ENCODE measurements at places on chromosomes 16 and 17. TPM values are rescaled to one million over a fixed set of nuclear protein-coding genes. Genes with fewer than 3 reads are reported as not detected.

The GNGT2 gene
- 3.4 TPM for total RNA-seq

The CTRL gene
- total RNA-seq = 1.1 TPM

GRCh38 chr17:49231563-49231894 lies 942 bp upstream of the PHOSPHO1 start:
- no peak for DNase-seq

The C17orf50 gene
- not detected for total RNA-seq

The ICAM2 gene
- total RNA-seq = 14.8 TPM

The ZNF597 gene
- total RNA-seq = 2.3 TPM

The TMEM235 gene
- not detected for total RNA-seq

- no peak for DNase-seq
Observed at GRCh38 chr16:79419148-79419547, 181.4 kb downstream of the MAF start.

The VPS35 gene
- total RNA-seq = 100 TPM

The EFCAB13 gene
- 10.6 TPM for total RNA-seq

GRCh38 chr17:17525311-17525710 lies 29.1 kb upstream of the RASD1 start:
- peak; percentile 44 for DNase-seq

DNA sequence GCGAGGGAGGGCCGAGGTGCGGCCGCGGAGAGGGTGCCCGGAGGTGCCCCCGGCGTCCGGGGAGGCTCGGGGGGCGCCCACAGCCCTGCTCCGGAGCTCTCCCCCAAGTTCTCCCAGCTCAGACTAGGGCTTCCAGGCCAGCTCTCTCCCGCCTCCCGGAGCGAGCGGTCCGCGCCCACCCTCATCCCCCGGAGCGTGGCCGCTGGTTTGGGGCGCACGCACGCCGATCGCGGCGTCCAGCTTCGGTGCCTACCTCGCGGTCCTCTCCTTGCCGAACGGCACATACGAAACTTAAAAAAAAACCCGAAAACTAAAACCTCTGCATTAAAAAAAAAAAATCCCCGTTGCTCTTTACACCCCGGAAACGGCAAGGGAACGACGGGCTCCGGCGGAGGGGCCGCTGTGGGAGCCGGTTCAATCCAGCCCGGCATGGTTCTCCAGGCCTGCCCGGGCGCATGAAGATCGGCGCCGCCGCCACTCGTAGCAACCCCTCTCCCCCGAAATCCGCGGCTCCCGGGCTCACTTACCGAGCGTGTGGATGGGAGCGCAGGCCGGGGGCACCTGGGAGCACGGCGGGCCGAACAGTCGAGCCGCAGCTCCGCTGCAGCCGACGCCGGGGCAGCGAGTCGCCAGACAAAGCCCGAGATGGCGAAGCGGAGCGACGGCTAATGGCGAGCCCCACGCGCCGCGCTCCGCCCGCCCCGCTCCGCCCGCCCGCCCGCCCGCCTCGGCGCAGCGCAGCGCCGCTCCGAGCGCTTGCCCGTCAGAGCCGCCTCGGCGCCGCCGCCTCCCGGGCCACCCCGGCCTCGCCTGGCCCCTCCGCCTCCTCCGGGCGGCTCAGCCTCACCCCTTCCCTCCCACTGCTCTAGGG lies 973 bp upstream of the UBTF start:
- DNase-seq = peak; percentile 46

DNA sequence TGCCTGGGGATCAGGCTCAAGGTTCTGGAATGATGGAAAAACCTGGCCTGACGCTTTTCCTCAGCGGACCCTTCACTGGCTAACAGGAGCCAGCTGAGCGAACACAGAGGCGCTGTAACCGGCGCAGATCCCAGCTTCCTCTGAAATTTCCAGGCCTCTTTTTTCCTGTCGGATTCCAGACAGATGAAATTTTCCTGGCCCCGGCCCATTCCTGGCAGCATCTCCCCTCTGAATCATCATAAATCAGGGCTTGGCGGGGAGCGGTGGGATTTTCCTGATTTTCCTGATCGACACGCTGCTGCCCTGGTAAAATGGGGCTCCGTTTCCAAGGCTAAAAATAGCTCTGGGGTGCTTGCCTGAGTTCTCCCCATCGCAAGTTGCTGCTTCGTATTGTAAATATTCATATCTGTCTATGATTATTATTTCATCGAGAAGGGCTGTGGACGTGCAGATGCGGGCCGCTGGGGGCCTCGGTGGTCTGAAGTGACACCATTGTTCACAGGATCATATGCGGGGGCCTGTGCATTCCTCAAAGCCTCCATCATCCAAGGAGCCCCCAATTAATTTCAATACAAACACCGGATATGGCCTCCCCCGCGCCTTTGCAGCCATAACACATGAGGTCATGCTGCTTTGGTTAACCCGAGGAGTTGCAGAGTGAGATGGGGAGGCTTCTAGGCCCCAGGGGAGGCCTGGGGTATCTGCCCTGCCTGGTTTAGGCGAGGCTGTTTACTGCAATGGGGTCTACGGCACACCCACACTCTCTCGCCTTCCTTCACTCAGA lies 45.8 kb upstream of the ETV4 start:
- DNase-seq = peak; percentile 64

DNA sequence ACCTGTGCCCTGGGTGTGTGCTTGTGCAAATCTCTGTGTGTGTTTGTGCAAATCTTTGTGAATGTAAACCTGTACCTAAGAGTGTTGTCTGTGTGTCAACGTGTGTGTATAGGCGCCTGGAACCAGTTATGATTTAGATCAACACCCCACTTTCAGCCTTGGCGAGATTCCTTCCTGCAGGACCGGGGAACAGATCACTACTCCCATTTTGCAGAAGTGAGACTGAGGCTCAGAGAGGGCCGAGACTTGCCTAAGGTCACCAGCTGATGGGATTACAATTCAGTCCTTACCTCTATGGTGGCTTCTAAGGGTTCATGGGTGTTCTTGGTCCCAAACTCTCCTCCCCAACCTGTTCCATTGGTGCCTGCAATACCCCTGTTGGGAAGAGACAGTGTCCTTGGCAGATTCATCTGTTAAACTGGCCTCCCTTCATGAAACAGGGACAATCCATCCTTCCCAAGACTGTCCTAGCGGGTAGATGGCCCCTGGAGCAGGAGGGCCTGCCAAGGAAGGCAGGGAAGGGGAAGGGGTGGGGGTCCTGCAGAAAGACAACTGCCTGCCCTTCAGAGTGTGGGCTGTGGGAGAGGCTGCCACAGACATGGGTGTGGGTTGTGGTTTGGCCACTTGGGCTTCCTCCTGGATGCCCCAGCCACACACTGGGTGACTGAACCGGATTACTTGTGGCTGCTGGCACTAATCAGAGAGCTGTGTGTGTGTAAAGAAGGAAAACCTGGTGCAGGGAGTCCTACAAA lies 6.9 kb upstream of the MAPK7 start:
- DNase-seq = no peak

DNA sequence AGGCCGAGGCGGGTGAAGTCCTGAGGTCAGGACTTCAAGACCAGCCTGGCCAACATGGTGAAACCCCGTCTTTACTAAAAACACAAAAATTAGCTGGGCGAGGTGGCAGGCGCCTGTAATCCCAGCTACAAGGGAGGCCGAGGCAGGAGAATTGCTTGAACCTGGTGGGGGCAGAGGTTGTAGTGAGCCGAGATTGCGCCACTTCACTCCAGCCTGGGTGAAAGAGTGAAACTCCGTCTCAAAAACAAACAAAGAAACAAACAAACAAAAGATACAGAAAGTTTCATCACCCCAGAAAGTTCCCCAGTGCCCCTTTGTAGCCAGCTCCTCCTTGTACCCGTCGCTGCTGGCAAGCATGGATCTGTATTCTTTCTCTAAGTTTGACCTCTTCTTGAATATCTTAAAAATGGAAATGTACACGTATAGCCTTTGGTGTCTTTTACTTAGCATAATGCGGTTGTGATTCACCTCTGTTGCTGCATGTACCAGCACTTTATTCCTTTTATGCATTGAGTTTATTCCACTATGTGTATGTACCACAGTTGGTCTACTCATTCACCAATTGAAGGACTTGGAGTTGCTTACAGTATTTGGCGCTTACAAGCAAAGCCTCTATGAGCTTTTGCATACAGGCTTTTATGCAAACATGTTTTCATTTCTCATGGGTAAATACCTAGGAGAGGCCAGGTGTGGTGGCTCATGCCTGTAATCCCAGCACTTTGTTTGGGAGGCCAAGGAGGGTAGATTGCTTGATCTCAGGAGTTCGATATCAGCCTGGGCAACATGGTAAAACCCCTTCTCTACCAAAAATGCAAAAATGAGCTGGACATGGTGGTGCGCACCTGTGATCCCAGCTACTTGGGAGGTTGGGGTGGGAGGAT lies 87.5 kb upstream of the CLEC18A start:
- no peak for DNase-seq

DNA sequence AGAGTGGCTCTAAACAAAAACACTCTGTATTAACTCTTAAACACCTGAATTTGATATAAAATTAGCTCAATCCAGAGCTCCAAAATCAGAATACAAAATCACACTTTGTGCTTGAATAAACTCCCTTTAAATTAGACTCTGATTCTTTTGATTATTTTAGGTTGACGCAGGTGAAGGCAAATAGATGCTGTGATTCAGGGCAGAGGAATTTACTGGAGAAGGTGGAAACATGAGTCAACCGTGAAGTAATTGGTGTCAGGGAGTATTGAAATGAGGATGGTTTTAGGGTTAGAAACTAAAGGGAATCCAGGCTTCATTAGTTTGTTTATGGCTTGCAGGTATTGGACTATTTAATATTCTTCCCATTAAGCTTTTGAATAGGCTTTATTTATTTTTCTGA lies 37.1 kb upstream of the TEKT1 start:
- DNase-seq = no peak

- DNase-seq = no peak
Observed at GRCh38 chr17:45306623-45307022, 10.2 kb downstream of the MAP3K14 start.

The CD300H gene
- not detected for total RNA-seq

GRCh38 chr17:57106107-57106835 lies 21.2 kb downstream of the AKAP1 start:
- DNase-seq = no peak

- no peak for DNase-seq
Observed at GRCh38 chr16:88491560-88492310, 38.7 kb downstream of the ZFPM1 start.

DNA sequence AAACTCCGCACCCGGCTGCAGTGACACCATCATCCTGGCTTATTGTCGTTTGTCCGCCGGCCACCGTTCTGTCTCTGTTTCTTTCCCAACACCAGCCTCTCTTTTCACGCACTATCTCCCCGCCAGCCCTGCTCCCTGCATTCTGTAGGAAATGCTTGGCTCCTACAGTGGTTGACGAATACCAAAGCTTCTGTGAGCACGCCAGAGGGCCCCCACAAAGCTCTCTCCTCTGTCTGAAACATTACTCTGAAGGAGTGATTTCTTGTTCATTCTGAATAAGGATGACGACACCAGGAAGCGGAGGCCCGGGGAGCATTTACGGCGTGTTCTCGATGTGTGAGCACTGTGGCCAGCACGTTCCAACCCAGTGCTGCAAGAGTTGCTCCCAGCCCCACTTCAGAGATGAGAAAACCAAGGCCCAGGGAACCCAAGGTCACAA lies 58.8 kb downstream of the ADCY9 start:
- DNase-seq = peak; percentile 19

Data from mucosa of gallbladder (tissue), 1 donor.